ENCODE measurements at places on chromosomes 3 and 15.

GRCh38 chr15:72011302-72011942 is 106.5 kb downstream of the MYO9A start:
- no peak for ATAC-seq

DNA sequence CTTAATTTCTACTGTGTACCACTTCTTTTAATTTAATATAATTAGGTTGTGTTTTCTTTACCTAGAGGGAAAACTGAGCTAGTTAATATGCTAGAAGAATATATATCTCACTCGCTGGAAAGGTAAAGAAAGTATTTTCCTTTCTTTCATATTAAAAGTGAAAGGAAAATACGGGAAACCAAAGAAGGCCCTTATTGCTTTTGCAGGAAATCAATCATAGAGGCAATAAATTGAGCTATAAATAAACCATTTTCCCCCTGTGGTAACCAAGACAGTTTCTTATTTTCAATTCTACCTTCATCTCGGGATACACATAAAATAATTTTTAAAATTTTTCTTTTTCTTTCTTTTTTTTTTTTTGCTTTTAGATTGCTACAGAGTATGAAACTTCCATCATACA is 101.6 kb downstream of the CBLB start:
- ATAC-seq, result no peak

- ATAC-seq, result no peak
Measured at GRCh38 chr3:64600246-64600950, 87.4 kb downstream of the ADAMTS9 start.

DNA sequence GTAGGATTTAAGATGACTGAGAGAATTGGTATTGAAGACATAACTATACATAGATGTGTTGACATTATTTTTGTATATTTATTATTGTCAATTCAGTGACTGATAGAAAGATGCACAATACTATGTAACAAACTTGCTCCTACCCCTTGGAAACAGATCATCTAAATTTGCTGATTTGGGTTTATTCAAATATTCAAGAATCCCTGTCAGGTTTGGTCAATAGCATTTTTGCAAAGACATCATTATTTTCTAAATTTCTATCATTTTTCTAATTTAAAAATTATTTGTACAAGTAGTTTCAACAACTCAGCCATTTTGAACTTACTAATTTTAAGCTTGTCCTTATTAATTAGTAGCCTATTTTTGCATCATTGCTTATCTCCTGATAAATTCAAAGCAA is 1463.4 kb downstream of the SI start:
- no peak for ATAC-seq

GRCh38 chr15:23645371-23646164 is 2.1 kb downstream of the MAGEL2 start:
- ATAC-seq, result no peak

DNA sequence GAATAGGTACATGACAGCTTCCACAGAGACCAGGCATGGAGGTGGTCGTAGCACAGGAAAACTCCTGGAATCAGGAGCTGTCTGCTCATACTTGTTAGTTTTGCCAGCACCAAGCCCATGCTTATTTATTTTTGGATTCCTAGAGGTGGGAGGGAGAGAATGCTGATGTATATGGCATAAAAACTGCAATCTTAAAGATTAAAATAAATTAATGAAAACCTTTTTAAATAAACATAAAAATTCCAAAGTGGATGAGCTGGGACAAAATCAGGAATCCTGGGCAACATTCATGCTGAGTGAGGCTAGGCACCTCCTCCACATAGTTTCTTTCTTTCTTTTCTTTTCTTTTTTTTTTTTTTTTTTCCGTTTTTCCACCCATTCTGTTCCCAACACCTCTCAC is 14.3 kb upstream of the BCL6 start:
- no peak for ATAC-seq

DNA sequence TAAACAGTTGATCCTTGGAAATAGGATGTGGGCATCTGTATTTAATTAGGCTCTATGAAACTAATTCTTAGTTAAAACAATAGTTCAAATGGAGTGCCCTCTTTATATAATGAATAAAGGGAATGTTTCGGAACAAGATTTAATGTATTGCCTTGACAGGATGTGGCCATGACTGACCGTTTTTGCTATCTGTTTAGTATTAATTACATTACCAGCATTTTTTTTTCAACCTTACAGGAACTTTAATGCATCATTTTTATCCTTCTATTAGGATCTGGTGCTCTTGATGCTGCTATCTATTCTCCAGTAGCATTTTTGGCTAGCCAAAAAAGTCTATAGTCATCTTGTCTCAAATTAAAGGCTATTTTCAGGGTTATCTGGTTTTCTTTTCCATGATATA is 340.9 kb downstream of the GRM7 start:
- ATAC-seq, result no peak
